ENCODE measurements at places on chromosomes 16 and 17.

- no peaks in the 10 kb centered on the region for H3K36me3 ChIP-seq
- no peaks in the 10 kb centered on the region for H3K27me3 ChIP-seq
- H3K4me3 ChIP-seq = no peak overlapping the region
- H3K27ac ChIP-seq = no peak overlapping the region
- no peak for DNase-seq
- no peaks in the 10 kb centered on the region for H3K4me1 ChIP-seq
These were observed 51.6 kb downstream of the IKZF3 start for GRCh38 chr17:39812466-39812865.

GRCh38 chr16:10090816-10091215, 91.4 kb downstream of the GRIN2A start:
- no peak overlapping the region for H3K4me3 ChIP-seq
- H3K27me3 ChIP-seq = no peaks in the 10 kb centered on the region
- DNase-seq = no peak
- no peaks in the 10 kb centered on the region for H3K4me1 ChIP-seq

GRCh38 chr17:6526362-6527152, 29.8 kb downstream of the PITPNM3 start:
- H3K27me3 ChIP-seq = no peaks in the 10 kb centered on the region
- no peak overlapping the region for H3K4me3 ChIP-seq
- peaks cover 3% of the 10 kb centered on the region for H3K36me3 ChIP-seq
- DNase-seq = no peak
- H3K27ac ChIP-seq = no peak overlapping the region
- peaks cover 9% of the 10 kb centered on the region for H3K4me1 ChIP-seq

- peaks cover 41% of the 10 kb centered on the region for H3K4me1 ChIP-seq
- no peak overlapping the region for H3K4me3 ChIP-seq
- H3K36me3 ChIP-seq = peaks cover 38% of the 10 kb centered on the region
- no peak for DNase-seq
- peak overlapping the region; percentile 27 for H3K27ac ChIP-seq
These were observed 4.9 kb downstream of the TIMM22 start for GRCh38 chr17:1001640-1002411.

DNA sequence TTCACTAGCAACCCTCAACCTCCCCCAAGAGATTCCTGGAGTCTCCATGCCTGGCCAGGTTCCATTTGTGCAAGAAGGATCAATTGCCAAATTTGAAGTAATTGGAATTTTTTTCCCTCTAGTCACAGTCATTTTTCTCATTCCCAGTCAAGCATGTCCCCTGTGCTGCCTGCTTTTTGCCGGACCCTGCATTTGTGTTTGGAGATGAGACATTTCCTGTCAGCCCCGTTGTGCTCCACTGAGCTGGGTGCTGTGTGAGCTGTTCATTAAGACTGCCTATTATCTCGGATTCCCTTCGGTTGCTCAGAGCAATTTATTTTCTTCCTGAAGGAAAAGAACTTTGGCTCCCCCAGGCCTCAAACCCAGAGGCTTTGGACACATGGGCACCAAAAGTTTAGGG, 201.0 kb upstream of the NLRP1 start:
- peaks cover 61% of the 10 kb centered on the region for H3K27me3 ChIP-seq
- DNase-seq = no peak
- no peaks in the 10 kb centered on the region for H3K36me3 ChIP-seq
- H3K4me3 ChIP-seq = no peak overlapping the region
- H3K4me1 ChIP-seq = peaks cover 4% of the 10 kb centered on the region
- H3K27ac ChIP-seq = no peak overlapping the region

- no peak overlapping the region for H3K27ac ChIP-seq
- H3K4me1 ChIP-seq = peaks cover 3% of the 10 kb centered on the region
- no peaks in the 10 kb centered on the region for H3K27me3 ChIP-seq
- DNase-seq = no peak
These were observed 64.9 kb downstream of the SPACA3 start for GRCh38 chr17:33056399-33057146.

GRCh38 chr16:77782694-77783093, 5.7 kb upstream of the VAT1L start:
- peaks cover 4% of the 10 kb centered on the region for H3K4me1 ChIP-seq
- DNase-seq = no peak
- H3K36me3 ChIP-seq = no peaks in the 10 kb centered on the region
- H3K4me3 ChIP-seq = no peak overlapping the region
- H3K27me3 ChIP-seq = peaks cover 15% of the 10 kb centered on the region

- H3K27me3 ChIP-seq = peaks cover 4% of the 10 kb centered on the region
- H3K36me3 ChIP-seq = no peaks in the 10 kb centered on the region
- no peak overlapping the region for H3K4me3 ChIP-seq
- DNase-seq = no peak
- H3K27ac ChIP-seq = no peak overlapping the region
- peaks cover 16% of the 10 kb centered on the region for H3K4me1 ChIP-seq
These were observed 36.0 kb downstream of the ZFHX3 start for GRCh38 chr16:73011926-73012325.

DNA sequence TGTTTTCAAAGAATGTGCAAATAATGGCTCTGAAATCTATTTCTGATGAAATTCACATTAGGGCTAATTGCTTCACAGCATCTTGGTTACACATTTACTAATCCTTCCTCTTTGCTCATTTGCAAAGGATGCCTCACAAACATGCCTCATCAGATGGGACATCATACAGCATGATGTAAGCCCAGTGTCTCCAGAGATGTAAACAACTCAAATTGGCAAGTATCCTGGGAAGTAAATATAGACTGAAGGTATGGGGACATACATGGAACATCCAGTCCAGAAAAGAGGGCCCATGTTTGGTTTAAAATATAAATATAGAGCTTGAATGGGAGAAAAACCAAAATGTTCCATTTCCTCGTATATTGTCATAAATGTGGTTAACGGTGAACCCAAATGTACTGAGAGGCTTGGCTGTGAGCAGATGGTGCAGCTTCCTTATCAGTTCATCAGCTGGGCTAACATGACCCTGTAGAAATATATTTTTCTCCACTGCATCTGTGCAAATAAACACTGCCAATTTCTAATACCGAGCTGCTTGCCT, 142.9 kb upstream of the NUDT7 start:
- DNase-seq = no peak
- H3K36me3 ChIP-seq = no peaks in the 10 kb centered on the region
- H3K27ac ChIP-seq = no peak overlapping the region
- no peaks in the 10 kb centered on the region for H3K27me3 ChIP-seq
- H3K4me1 ChIP-seq = no peaks in the 10 kb centered on the region
- no peak overlapping the region for H3K4me3 ChIP-seq

- H3K27me3 ChIP-seq = peaks cover 16% of the 10 kb centered on the region
- H3K36me3 ChIP-seq = no peaks in the 10 kb centered on the region
- no peaks in the 10 kb centered on the region for H3K4me1 ChIP-seq
- no peak overlapping the region for H3K4me3 ChIP-seq
These were observed 9.6 kb downstream of the IL32 start for GRCh38 chr16:3074860-3075522.

GRCh38 chr17:71110326-71110725, 941.0 kb downstream of the KCNJ2 start:
- H3K27me3 ChIP-seq = no peaks in the 10 kb centered on the region
- no peak for DNase-seq
- H3K4me3 ChIP-seq = no peak overlapping the region
- H3K36me3 ChIP-seq = no peaks in the 10 kb centered on the region
- no peaks in the 10 kb centered on the region for H3K4me1 ChIP-seq

GRCh38 chr16:56347166-56347565, 78.2 kb downstream of the AMFR start:
- peaks cover 14% of the 10 kb centered on the region for H3K27me3 ChIP-seq
- no peaks in the 10 kb centered on the region for H3K36me3 ChIP-seq
- H3K4me1 ChIP-seq = peaks cover 17% of the 10 kb centered on the region

DNA sequence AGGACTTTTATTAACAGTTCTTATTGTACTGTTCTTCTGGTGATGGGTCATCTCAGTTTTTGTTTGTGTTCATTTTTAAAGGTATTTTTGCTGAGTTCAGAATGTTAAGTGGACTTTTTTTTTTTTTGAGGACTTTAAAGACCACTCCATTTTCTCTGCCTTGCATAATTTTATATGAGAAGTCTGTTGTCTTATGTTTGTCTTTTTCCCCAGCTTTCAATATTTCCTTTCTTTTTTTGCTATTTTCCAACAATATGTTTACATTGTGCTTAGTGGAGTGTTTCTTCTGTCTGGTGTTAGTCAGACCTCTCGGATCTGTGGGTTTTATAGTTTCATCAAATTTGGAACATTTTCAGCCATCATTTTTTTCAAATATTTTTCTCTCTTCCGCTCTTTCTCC, 290.0 kb upstream of the TNRC6C start:
- DNase-seq = no peak
- no peak overlapping the region for H3K4me3 ChIP-seq
- H3K27ac ChIP-seq = no peak overlapping the region
- H3K4me1 ChIP-seq = no peaks in the 10 kb centered on the region

GRCh38 chr16:29011112-29011511, 26.3 kb downstream of the LAT start:
- no peaks in the 10 kb centered on the region for H3K27me3 ChIP-seq
- H3K36me3 ChIP-seq = no peaks in the 10 kb centered on the region
- DNase-seq = no peak
- no peak overlapping the region for H3K27ac ChIP-seq
- no peaks in the 10 kb centered on the region for H3K4me1 ChIP-seq

DNA sequence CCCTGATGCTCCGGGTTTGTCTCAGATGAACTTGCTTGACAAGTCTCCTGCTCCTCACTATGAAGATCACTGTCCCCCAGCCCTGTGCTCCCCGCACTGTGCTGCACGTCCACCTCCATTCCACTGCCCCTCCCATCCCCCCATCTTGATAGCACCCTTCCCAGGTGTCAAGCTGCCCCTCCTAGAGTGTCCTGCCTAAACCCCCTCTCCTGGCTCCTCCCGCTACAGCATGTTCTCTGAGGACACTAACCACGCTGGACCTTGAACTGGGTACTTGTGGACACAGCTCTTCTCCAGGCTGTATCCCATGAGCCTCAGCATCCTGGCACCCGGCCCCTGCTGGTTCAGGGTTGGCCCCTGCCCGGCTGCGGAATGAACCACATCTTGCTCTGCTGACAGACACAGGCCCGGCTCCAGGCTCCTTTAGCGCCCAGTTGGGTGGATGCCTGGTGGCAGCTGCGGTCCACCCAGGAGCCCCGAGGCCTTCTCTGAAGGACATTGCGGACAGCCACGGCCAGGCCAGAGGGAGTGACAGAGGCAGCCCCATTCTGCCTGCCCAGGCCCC, 18.5 kb downstream of the DEXI start:
- peaks cover under 1% of the 10 kb centered on the region for H3K4me1 ChIP-seq
- no peaks in the 10 kb centered on the region for H3K27me3 ChIP-seq

- H3K4me1 ChIP-seq = no peaks in the 10 kb centered on the region
- H3K36me3 ChIP-seq = peaks cover 3% of the 10 kb centered on the region
- no peak overlapping the region for H3K27ac ChIP-seq
- no peak for DNase-seq
These were observed 29.2 kb downstream of the TRIM25 start for GRCh38 chr17:56884483-56885311.

DNA sequence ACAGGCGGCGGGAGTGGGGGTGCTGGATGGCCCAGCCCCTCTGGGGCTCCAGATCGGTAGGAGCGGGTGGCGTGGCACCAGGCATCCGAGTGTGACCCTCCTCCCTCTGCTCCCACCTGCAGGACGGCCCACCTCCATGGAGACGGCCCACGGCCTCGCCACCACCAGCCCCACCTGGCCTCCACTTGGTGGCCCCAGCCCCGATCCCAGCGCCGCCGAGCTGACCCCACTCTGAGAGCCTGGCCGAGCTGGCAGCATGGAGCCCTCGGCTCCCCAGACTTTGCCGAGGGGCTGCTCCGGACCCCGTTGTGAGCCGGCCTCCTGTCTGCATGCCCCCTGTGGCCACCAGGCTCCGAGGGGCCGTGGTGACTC, 4.7 kb upstream of the NUDT16L1 start:
- no peak overlapping the region for H3K27ac ChIP-seq
- no peak overlapping the region for H3K4me3 ChIP-seq
- H3K36me3 ChIP-seq = peaks cover 6% of the 10 kb centered on the region
- H3K27me3 ChIP-seq = no peaks in the 10 kb centered on the region

DNA sequence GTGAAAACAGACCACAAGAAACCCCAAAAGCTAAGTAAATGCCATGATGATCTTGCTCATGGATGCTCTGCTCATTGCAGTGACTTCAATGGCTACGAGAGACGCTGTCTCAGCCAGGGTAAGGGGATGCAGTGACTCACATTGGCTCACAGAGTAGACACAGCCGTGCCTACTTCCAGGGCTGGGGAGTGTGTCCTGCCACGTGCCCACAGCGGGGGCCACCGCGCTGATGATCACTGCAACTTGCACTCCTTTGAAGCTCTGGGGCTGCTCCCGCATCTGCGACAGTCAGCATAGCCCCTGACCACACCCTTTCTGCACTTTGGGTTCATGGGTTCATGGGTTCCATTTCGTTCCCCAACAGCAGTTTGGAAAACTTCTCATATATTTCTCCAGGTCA, 231.4 kb upstream of the RPL38 start:
- no peak overlapping the region for H3K27ac ChIP-seq
- no peaks in the 10 kb centered on the region for H3K36me3 ChIP-seq
- peaks cover 2% of the 10 kb centered on the region for H3K27me3 ChIP-seq
- H3K4me1 ChIP-seq = no peaks in the 10 kb centered on the region

GRCh38 chr16:53142823-53143568, 88.2 kb downstream of the CHD9 start:
- H3K27ac ChIP-seq = peak overlapping the region; percentile 88
- peak; percentile 92 for DNase-seq
- no peaks in the 10 kb centered on the region for H3K27me3 ChIP-seq
- H3K4me1 ChIP-seq = peaks cover 22% of the 10 kb centered on the region
- H3K36me3 ChIP-seq = no peaks in the 10 kb centered on the region
- H3K4me3 ChIP-seq = no peak overlapping the region

DNA sequence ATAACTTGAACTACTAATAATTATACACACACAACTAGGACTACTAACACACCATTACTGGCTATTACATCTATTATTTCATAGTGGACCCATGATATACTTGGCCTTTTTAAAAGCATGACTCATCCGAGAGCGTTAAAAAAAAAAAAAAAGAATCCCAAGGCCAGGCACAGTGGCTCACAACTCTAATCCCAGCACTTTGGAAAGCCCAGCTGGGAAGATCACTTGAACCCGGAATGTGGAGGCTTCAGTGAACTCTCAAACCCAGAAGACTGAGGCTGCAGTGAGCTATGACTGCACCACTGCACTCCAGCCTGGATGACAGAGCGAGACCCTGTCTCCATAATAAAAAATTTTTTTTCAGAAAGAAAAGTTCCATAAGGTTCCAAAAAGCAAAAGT, 3.1 kb downstream of the GLG1 start:
- no peak for DNase-seq
- H3K4me1 ChIP-seq = peaks cover 38% of the 10 kb centered on the region
- H3K27ac ChIP-seq = peak overlapping the region; percentile 4
- H3K27me3 ChIP-seq = no peaks in the 10 kb centered on the region
- no peaks in the 10 kb centered on the region for H3K36me3 ChIP-seq

GRCh38 chr17:17682293-17682736, 1.1 kb downstream of the RAI1 start:
- no peaks in the 10 kb centered on the region for H3K36me3 ChIP-seq
- H3K4me3 ChIP-seq = peak overlapping the region; percentile 77
- H3K4me1 ChIP-seq = peaks cover 43% of the 10 kb centered on the region
- H3K27me3 ChIP-seq = no peaks in the 10 kb centered on the region

GRCh38 chr16:24540602-24541210, 1.3 kb downstream of the RBBP6 start:
- peaks cover 23% of the 10 kb centered on the region for H3K4me1 ChIP-seq
- peak overlapping the region; percentile 91 for H3K4me3 ChIP-seq
- H3K27me3 ChIP-seq = no peaks in the 10 kb centered on the region
- peak overlapping the region; percentile 93 for H3K27ac ChIP-seq
- DNase-seq = no peak
- H3K36me3 ChIP-seq = peaks cover under 1% of the 10 kb centered on the region

- DNase-seq = no peak
- no peaks in the 10 kb centered on the region for H3K27me3 ChIP-seq
- no peaks in the 10 kb centered on the region for H3K36me3 ChIP-seq
- H3K4me1 ChIP-seq = no peaks in the 10 kb centered on the region
- no peak overlapping the region for H3K27ac ChIP-seq
- no peak overlapping the region for H3K4me3 ChIP-seq
These were observed 75.2 kb upstream of the RNU2-1 start for GRCh38 chr17:43308999-43309398.
